ENCODE measurements at places on chromosomes 1 and 21.

DNA sequence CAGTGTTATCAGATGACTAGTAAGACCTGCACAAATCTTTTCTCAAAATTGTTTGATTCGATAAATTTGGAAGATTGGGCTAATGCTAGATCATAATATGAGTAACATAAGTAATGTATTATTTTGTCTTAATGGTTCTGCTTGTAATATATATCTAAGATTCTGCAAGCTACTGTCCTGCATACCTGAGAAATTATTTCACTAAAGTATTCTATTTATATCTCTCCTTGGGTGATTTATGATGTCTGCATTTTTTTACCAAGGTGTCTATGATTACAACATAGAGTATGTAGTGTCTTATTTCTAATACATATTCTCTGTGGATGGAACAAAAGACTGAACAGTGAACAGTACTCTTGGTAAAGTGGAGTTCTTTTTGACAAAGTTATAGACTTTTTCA lies 166.6 kb downstream of the CLEC20A start:
- DNase-seq: no peak

GRCh38 chr1:219292999-219293398 lies 119.3 kb downstream of the LYPLAL1 start:
- DNase-seq: no peak

- no peak for DNase-seq
Measured at GRCh38 chr1:16246961-16247360, 10.0 kb upstream of the CPLANE2 start.

DNA sequence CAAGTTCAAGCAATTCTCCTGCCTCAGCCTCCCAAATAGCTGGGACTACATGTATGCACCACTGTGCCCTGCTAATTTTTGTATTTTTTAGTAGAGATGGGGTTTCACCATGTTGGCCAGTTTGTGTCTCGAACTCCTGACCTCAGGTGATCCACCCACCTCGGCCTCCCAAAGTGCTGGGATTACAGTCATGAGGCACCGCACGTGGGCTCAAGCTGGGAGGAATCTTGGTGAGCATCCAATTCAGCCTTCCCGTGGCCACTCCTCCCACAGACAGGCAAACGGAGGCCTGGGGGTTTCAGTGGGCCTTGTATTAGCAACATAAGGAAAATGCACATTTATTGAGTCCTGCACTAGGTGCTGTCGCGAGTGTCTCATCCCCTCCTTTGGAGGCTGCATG lies 24.5 kb upstream of the VWA5B1 start:
- no peak for DNase-seq

DNA sequence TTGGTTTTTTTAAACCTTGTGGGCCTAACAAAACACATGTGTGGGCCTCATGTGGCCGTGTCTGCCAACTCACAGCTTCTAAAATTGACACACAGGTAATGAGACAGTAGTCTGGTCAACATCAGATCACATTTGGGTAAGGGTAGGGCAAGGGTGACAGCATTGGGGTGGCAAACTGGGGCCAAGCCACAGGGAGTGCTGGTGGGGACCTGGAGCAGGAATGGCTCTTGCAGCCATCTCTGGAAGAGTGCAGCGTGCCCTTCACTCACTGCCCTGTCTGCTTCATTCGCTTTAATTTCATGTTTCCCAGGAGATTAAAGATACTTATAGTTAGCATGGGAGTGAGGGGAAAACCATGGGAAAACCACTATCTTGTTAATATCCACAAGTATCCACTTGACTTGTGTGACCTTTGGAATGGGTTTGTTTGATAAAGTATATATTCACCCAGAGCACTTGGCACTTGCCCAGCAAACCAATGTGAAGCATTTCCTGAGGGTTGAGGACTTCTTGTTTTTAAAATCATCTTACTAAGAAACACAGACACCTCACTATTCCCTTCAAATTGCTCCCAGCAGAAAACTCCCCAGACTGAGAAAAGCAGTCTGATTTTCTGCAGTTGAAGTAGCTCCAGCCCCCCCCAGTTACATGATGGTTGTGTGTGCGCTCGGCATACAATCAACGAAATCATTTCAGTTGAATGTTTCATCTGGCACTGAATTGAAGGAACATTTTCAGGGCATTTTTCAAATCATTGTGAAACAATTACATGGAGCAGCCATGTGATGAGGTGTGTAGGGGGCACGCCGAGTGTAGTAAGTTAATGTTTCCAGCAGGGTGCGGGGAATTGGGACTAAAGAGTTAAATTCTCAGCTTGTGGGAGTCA lies 175.7 kb downstream of the VPS13D start:
- DNase-seq: no peak

DNA sequence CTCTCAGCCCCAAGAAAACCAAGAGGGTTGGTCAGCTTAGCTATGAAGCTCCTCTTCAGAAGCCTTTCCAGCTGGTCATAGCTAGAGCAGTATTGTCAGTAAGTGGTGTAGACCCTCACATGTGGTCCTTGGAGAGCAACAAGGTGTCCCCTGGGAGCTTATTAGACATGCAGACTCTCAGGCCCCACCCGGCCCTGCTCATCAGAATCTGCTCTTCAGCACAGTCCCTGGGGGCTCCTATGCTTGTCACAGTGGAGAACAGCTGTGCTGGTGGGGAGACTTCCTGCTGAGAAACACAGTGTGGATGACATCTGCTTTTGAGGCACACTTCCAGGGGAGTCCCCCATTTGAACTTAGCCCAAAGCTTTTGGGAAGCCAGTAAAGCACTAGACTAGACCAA lies 21.9 kb upstream of the NEK2 start:
- no peak for DNase-seq

GRCh38 chr1:101187297-101187696 lies 49.5 kb upstream of the S1PR1 start:
- no peak for DNase-seq

- no peak for DNase-seq
Measured at GRCh38 chr1:41683681-41684500, 199.4 kb upstream of the EDN2 start.

DNA sequence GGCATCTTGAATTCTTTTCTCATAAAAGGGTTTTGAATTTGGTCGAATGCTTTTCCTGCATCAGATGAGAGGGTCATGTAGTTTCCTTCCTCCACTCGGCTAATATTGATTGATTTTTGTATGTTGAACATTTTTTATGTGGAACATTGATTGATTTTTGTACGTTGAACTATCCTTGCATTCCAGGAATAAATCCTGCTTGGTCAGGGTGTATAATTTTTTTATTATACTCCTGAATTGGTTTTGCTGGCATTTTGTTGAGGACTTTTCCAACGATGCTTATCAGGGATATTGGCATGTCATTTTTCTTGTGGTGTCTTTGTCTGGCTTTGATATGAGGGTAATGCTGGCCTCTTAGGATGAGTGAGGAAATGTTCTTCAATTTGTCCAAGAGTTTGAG lies 8.5 kb downstream of the TMEM240 start:
- DNase-seq: no peak

DNA sequence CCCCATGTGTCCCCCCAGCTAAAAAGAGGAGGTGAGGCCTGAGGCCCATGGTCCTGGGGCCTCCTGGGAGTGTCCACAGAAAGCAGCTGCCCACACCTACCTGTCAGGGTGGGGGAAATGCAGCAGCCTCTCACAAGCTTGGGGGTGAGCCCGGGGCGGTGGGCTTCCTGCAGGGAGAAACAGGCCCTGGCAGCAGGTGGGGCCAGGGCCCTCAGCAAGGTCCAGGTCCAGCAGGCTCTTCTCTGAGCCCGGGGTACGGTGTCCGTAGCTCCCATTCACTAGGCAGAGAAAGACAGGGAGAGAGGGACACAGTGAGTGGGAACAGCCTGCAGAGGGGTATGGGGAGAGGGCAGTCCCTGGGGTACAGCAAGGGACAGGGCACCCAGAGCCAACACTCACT lies 139.0 kb downstream of the GLIS1 start:
- DNase-seq: no peak

GRCh38 chr1:1202831-1203560 lies 3.4 kb downstream of the TNFRSF18 start:
- no peak for DNase-seq

- no peak for DNase-seq
Measured at GRCh38 chr1:183575606-183576005, 14.7 kb downstream of the NCF2 start.

GRCh38 chr1:45772971-45773370 lies 22.5 kb upstream of the IPP start:
- DNase-seq: no peak

DNA sequence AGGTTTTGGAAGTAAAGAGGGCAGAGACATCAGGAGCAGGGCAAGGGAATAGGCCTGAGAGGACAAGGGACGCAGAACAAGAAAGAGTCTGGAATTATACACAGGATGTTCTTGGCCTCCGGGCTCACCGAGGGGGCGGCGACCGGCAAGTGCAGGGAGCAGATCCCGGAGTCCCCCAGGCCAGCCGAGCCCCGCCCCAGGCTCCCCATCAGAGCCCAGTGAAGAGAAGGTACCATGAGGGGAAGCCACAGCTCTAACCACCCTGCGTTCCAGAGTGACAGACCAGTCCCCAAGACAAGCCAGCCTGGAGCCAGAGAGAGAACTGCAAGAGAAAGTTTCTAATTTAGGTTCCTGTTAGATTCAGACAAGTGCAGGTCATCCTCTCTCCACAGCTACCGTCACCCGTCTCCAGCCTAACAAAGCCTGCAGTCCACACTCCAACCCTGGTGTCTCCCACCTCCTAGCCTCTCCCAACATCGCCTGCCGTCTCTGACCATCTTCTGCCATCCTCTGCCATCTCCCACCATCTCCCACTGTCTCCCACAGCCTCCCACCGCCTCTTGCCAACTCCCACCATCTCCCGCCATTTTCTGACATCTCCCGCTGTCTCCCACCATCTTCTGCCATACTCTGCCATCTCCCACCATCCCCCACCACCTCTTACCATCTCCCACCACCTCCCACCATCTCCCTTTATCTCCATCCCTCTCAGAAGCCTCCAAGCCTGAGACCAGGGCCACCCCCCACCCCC lies 42.5 kb downstream of the CAPN2 start:
- DNase-seq: no peak
